ENCODE measurements at places on chromosomes 2 and 18.

GRCh38 chr2:84840306-84840705 is 40.6 kb downstream of the TRABD2A start:
- no peak for DNase-seq

DNA sequence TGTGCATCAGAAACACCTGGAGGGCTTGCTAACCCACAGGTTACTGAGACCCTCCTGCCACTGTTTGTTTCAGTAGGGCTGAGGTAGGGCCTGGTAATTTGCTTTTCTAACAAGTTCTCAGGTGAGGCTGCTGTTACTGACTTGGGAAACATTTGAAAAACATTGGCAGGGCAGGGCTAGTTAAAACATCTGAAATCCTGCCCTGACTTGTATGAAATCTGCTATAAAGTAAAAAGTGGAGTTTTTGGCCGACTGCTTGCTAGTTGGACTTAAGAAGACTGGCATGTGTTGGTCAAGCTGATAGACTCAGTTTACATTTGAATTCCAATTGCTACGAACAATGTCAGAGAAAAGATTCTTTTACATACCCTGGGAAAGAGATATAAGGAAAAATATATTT is 111.6 kb upstream of the DLX2 start:
- no peak for DNase-seq

GRCh38 chr18:56083097-56083521 is 495.1 kb upstream of the TCF4 start:
- no peak for DNase-seq

- no peak for DNase-seq
Measured at GRCh38 chr2:156006721-156007618, 325.6 kb downstream of the NR4A2 start.

DNA sequence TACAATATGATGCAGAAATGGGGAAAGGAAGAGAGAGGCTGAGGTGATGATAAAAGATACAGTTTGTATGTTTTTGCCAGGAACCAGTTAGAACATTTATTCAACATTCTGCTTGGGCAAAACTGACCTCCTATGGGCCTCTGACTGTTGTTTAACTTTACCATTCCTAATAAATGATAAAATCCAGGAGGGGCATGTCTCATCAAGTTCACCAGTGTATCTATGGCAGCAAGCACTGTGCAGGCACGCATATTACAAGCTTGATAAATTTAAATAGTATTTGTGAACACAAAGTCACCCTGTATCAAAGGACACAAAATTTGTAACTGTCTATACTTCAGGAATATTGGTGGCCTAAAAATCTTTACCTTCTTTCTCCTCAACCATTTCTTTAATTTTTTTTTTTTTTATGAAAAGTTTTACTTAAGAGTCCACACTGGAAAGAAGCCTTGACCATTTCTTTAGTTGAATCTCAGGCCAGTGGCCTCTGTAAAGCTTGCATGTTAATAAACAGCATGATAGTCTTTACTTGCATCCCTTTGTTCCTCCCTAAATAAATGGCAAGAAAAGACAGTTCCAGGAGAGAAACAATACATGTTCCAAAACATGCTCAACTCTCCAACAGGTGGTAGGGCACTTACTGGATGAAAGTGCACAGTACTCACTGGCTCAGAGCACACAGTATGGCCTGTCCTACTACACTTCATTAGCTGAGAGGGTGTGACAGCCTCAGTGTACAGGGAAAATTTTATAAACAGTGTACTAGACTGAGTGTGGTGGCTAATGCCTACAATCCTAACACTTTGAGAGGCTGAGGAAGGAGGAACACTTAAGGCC is 52.3 kb downstream of the SOS1 start:
- DNase-seq, result no peak

GRCh38 chr2:181117206-181117925 is 137.0 kb downstream of the UBE2E3 start:
- DNase-seq, result no peak

DNA sequence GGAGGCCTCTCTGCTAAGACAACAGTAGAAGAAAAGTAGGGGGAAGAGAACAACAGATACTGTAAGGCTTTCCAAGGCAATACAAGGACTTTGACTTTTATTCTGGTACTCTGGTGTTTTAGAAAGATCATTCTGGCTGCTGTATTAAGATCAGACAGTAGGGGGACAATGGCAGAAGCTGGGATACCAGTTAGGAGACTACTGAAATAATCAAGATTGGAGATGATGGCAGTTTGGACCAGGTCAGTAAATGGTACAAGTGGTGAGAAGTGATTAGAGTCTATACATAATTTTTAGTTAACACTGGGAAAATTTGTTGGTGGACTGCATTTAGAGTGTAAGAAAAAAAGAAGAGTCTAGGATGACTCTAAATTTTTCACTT is 139.7 kb downstream of the ROCK1 start:
- DNase-seq, result no peak

- DNase-seq, result no peak
Measured at GRCh38 chr2:119367472-119368099, 809 bp downstream of the DBI start.

DNA sequence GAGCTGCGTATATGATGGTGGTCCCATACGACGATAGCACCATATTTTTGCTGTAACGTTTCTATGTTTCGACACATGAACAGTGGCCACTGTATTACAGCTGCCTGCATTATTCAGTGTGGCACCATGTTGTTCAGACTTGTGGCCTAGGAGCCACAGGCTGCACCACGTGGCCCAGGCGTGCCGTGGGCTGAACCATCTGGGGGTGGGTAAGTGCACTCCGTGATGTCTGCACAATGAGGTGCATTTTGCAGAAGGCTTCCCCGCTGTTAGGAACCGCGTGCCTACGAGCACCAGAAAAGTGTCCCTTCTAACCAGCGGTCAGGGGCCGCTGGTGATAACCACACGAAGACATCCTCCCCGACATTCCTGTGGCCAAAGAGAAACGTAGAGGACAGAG is 433.7 kb upstream of the MYT1L start:
- DNase-seq, result no peak

DNA sequence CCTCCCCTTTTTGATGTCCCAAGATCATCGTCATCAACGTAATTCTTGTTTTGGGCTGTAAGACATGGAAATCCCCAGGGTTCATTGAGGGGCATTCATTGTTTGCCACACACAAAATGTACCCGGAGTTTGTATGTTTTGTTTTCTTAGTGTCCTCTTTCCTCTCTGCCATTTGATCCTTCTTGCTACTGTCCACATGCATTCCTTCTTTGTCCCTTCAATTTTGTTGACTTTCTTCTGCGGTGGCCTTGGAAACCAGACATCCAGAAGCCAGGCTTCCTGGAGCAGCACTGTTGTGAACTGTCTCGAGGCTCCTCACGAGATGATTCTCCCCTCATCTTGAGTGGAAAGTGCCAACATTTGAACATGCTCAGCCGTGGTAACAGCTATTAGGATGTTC is 24.8 kb downstream of the IGFBP2 start:
- DNase-seq, result no peak

DNA sequence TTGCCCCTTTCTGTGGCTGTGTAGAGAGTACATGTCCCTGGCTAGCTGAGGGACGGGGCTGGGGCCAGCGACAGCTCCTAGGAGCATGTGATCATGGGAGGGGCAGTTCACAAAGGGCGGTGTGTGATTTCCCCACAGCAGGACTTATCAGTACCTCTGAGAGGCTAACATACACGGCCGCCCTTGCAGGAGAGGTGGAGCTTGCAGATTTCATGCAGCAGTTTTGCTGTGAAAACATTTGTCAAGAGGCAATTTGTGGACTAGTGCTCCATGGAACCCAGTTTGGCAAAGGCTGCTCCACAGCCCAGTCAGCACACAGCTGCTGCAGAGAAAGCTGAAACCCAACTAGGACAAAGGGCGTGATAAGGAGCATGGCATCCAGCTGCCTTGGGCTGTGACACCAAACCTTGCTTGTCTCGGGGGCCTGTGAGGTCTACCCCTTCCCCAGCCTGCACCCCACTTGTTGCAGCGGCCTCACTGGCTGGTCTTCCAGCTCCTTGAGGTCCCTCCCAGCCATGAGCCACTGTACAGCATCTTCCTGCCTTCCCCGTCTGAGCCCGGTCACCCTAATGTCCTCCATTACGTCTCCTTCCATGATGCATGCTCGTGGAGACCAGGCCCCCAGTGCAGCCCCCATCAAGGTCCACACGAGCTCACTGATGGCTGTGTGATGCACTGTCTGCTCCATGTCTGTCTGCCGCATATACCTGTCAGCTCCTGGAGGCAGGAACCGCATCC is 121.4 kb upstream of the HDAC4 start:
- DNase-seq, result no peak

DNA sequence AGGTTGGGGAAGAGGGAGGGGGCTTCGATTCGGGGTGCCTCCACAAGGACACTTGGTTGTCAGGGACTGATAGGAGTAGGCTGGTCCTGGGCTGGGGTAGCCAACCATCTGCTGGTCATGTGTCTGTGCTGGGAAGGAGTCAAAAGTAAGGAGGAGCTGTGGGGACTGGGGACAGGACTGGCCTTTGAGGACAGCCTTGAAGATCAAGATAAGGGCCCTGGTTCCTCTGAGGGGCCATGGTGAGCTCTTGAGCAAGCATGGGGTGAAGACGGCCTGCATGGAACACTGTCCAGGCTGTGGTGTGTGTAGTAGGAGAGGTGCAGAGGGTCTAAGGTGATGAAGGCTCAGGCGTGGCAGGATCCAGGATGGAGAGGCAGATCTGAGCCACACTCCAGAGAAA is 1.7 kb downstream of the CYP27A1 start:
- DNase-seq, result no peak

DNA sequence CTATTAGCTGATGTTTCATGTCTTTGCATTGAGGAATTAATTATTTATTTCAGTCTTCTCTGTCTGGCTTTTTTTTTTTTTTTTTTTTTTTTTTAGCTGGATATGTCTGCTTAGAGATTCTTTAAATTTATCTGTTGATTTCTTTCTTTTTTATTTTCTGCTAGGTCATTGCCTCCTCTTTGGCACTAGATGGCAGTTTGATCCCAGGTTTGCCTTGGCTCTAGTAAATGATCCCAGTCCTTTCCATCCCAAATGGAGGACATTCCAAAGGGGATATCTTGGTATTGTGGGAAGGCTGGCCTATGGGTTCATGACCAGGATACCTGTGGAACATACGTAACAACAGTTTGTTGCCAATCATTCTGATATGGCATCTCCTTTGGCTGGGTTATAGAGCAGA is 339.5 kb upstream of the GCFC2 start:
- no peak for DNase-seq

DNA sequence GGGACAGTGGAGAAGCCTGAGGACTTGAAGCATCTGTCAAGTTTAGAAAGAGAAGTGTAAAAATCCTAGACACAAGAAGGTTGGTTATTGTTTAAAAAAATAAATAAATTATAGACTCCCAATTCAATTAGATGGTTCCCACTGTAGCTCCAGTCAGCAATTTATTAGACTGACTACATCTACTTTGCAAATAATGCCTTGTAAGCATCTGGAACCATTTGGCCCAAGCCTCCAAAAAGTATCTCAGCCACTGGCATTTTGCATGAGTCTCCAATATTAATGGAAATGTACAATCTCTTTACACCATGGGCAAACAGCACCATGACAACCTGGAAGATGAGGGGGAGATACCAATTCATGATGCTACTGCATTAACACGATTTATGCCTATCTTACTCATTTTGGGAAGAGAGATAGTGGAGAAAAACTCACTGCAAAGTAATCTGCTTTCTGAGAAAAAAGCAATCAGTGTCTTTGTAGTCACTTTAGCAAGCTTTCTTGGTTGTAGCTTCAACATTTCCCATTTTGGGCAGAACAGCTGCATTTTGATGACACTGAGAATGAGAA is 2.8 kb downstream of the NYAP2 start:
- DNase-seq, result no peak

DNA sequence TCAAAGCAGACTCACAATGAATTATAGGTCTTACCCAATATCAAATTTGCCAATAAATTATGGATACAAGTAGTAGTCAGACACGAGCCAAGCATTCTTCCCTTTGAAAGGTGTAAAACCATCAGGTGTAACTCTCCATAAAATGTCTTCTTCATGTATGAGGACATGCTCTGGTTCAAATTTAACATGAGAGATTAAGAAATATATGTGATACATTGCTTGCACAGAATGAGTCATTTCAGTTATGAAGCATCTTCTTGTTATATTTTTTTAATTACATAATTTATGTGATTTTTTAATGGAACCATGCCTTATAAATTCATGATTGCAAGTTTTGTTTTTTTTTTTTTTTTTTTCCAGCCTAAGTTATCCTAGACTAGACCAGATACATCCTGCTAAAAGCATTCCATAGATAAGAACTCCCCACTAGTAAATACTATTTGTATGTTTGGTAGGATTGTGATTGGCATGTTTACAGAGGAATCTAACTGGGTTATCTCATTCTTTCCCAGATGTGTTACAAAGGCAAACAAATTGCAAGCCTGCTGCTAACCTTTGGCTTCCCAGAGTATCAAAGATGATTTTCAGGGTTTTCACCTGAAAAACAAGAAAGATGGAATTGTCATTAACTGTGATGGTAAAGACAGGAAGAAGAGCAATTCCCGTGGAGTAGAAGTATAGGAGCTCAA is 621.9 kb downstream of the XIRP2 start:
- DNase-seq, result no peak

- DNase-seq, result no peak
Measured at GRCh38 chr18:24656050-24656449, 195.6 kb downstream of the HRH4 start.

GRCh38 chr18:58911241-58911640 is 46.6 kb downstream of the ZNF532 start:
- no peak for DNase-seq

GRCh38 chr2:11097854-11098387 is 57.3 kb upstream of the SLC66A3 start:
- DNase-seq, result no peak

- no peak for DNase-seq
Measured at GRCh38 chr2:46187112-46187618, 110.0 kb upstream of the EPAS1 start.

- no peak for DNase-seq
Measured at GRCh38 chr2:129504646-129505045, 474.8 kb upstream of the RAB6C start.

DNA sequence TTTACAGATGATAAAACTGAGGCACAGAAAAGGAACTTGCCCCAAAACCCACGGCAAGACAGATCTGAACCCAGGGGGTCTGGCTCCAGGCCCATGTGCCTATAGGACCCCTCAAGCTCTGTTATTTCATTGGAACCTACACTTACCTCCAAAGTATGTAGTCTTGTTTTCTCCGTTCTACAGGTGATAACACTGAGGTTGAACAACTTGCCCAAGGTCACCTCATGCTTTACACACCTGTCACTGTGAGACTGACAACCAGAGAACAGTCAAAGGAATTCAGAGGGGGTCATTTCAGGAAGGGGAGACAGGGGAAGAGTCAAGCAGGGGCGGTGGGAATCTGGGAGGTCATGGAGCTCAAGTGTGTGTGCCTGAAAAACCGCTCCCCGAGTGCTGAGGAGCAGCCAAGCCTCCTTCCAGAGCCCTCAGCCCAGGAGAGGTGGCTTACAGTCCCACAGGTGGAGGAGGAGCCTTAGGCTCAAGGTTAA is 47.7 kb downstream of the SERTAD2 start:
- no peak for DNase-seq

- DNase-seq, result no peak
Measured at GRCh38 chr2:137963535-137964065, 673 bp upstream of the HNMT start.

DNA sequence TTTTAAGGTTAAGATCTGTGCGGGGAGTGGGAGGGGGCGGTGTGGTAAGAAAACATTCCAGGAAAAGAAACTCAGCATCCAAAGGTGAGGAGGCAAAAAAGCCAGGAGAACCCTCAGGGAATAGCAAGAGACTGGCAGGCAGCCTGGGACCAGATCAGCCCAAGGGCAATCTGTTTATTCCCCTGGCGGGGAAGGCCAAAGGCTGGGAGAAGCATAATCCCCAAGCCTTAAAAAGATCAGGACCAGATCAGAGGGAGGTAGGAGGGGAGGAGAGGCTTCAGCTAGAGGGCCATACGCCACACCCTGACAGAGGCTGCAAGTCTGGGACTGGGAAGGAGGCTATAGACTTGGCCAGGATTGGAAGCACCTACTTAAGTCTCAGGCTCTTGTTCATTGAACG is 163.0 kb upstream of the PXDN start:
- DNase-seq, result no peak

All from stimulated activated CD4-positive, alpha-beta T cell treated with anti-CD3 and anti-CD28 coated beads, Interleukin-1b, Interleukin-23, amount 100 ng/mL, for 24 hours (primary cell).